Globus pallidus (tissue), 1 donor: ENCODE measurements at places on chromosomes 13 and 19.

GRCh38 chr13:73993661-73994060 is 140.5 kb downstream of the KLF12 start:
- no peak for DNase-seq

GRCh38 chr13:75329723-75330122 is 152.2 kb downstream of the TBC1D4 start:
- DNase-seq: no peak

- DNase-seq: no peak
These were observed 7.6 kb downstream of the PLIN4 start for GRCh38 chr19:4510435-4511255.

DNA sequence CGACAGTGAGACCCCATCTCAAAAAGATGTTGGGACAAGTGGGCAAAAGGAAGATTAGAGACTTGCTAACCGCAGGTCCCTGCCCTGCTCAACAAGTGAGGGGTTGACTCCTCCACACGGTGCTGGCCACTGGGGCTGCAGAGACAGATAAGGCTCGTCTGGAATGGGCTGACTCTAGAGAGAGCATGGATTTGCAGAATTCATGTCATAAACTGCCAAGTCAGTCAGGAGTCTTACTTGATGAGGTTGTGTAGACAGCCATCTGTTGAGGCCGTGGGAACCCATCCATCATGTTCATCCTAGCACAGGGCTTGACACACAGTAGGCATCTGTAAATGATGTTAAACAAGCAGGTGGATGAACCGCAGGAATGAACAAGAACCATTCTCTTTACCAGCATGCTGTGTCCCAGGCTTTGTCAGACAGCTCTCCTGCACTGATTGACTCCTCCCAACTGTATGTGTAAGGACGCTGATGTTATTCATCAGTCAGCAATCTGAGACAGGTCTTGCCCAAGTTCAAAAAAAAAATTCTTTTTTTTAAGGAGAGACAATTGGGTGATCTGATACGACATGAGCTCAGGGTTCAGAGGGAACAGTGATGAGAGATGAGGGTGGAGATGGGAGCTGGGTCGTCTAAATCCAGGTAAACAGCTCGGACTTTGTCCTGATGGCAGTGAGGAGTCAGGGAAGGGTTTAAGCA is 8.8 kb downstream of the PAF1 start:
- DNase-seq: no peak

GRCh38 chr19:18027151-18027550 is 19.2 kb downstream of the ARRDC2 start:
- DNase-seq: no peak
